ENCODE measurements at places on chromosomes 7 and 10.

DNA sequence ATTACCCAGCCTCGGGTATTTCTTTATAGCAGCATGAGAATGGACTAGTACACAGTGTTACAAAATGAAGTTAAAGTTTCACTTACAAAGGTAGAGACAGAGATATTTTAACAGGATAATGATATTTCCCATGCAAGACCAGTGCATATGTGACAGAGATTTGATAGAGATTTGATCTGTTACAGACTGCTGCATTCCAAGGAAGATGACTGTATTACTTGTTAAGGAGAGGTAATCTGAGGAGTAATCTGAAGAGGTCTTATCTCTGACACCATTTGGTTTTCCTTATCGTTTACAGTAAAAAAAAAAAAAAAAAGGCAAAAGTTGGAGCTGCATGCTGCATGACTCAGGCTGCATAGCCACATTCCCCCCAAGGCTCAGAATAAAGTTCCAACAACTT lies 289.6 kb downstream of the POM121L12 start:
- no peak for DNase-seq

DNA sequence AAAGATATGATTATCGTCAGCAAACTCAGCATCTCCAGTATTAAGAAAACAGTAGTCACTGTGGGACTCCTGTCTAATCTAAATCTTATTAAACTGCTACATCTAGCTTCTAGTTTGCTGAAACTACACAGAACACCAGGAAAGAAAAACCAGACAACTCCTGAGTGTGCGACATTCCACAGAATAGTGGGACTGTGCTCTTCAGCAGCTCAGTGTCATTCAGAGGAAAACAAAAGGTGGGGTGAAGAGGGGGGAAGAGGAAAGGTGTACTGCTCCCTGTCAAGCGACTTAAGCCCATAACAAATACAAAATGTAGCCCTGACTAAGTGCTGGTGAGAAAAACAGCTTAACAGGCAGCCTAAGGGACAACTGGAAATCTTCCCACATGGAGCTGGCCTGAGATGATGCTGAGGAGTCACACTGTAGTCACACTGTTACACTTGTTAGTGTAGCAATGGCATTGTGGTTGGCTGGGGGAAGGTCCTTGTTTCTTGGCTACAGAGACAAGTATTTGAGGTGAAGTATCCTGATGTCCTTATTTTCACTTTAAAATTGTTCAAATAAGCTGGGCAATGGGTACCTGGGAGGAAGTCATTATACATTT lies 135.5 kb downstream of the USP6NL start:
- no peak for DNase-seq

DNA sequence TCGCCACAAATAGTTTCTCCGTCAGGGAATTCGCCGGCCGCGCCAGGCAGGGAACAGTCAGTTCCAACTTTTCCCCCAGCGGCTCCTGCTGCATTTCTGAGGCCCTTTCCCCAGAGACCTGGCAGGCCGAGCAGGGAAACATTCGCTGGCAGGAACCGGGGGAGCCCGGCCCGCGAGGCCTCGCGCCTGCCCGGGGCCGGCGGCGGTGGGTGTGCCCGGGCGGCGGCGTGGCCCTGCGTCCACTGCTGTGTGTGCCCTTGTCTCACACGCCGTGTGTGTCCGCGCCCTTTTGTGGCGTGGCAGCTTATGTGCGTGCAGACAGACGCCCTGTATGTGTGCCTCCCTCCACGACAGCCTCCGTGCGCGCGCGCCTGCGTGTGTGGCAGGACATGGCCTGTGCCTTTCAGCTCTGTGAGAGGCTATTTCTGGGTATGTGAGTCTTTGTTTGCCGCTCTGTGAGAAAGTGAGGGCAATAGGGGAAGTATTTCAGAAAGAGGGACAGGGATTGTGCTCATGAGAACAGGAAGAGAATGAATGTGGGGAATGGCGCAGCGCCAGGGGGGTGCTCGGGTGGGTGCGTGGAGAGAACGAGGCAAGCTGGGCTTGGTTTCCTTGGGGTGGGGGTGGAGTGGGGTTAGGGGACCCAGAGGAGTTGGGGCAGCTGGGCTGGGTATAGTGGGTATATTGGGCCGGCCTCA lies 689 bp upstream of the SMARCD3 start:
- DNase-seq, result no peak

DNA sequence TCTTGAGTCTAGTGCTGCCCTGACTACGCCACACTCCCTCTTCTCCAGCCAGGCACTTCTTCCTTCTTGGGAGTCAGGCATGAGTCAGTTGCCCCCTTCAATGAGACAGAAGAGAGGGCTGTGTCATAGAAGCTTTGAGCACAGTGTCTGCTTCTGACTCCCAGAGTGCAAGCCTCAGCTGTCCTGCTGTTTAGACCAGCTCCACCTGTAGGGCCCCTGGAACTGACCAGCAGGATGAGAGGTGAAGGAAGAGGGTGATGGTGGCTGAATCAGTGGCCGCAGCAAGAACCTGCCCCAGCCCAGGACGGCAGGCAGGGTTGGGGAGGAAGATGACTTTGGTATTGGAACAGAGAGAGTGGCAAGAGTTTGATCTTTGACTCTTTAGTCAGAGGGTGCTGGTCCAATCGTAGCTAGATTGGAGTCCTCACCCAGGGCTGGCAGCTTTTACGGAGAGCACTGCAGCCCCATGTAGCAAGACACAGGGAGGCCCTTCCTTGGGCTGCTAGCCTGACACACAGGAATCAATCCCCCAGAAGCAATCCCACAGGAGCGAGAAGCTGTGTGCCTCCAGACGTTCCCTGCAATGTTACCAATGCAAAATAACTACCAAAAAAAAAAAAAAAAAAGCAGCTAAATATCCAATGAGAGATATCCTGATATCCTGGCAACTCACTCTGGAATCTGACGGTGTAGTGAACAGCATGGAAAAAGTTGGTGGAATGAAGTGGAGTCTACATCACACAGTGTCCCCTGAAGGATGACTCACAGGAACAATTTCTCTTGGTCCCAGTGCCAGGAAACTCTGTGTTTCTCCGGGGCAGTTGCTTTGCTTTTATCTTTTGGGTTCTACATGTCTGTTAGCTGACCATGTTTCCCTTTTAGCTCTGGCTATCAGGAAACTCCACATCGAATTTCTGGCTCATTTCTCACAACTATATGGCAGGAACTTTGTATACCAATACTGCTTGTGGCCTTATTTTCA lies 6.9 kb downstream of the C10orf62 start:
- DNase-seq, result peak; percentile 48

GRCh38 chr7:116494472-116494871 lies 5.1 kb upstream of the CAV2 start:
- DNase-seq, result no peak

DNA sequence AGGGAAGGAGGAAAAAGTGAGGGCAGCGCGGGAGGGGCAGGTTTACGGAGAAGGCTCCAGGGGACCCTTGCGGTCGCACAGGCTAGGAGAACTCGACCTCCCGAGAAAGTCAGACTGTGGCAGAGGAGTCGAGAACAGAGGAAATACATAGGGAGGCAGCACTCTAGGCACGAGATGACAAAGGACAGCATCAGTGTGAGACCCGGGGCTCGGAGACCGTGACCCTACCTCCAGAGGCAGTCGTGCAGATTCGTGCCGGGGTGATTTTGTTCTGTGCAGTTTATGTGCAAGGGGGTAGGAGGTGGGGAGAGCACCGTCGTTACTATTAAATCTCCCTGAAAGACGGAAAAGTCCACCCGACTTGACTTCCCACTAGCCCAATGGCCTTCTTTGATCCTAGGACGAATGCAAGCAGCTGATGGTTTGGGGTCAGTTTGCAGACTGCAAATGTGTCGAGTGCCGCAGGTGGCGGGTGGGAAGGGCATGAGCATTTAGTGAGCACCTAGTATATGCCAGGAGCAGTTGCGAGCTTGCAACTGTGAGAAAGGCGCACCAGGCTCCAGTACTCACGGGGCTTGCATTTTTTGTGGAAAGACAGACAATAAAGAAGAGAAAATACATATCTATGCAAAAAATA lies 674 bp upstream of the OSBPL3 start:
- no peak for DNase-seq

DNA sequence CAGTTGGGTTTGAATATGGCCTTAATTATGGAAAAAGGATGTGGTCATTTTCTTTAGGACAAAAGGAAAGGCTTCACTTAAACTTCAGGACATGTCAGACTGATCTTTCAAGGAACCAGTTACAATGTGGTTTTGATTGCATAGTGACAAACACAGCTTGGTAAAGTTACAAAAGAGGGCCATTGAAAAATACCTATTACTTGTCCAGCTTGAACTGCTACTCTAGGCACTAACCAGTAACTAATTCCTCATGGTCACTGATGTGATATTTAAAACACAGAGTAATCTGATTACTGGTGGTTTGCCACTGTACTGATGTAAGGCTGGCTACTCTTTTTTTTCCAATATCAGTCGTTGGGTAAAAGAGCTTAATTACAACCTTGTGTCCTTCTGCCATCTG lies 22.6 kb downstream of the TES start:
- DNase-seq, result no peak

DNA sequence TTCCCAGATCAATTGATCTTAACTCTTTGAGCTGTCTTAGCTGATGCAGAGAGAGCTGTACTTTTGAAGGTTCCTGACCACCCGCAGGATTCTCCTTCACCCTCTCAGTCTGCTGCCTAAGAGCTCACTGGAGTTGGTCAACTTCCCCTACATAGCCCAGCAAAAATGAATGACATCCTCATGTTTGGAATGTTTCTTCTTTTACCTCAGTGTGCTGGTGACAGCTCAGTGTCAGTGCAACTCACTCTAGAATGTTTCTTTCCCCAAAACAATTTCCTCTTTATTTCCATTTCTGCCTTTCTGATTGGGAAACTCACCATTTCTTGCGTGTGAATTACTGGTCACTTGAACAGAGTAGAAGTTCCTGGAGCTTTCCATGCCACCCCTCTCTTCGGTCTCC lies 48.7 kb downstream of the LSMEM1 start:
- no peak for DNase-seq

GRCh38 chr7:94908323-94909178 lies 1.2 kb downstream of the PPP1R9A start:
- no peak for DNase-seq

- DNase-seq, result no peak
These were observed 45.8 kb downstream of the C10orf143 start for GRCh38 chr10:130064783-130065182.

DNA sequence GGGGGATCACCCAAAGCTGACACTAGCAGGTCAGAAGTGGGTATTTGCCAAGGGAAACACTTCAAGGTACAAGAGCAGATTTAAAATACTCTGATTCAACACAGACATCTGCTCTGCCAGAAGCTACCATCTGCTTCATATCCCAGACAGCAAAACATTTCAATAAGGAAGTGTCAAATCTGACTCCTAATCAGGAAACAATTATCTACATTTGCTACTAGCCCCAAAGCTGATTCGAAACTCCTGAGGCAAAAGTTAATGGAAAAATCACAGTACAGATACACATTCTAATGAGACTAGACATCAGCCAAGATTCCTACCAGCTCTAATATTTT lies 48.9 kb downstream of the PARD3 start:
- DNase-seq, result no peak

- no peak for DNase-seq
These were observed 53.0 kb downstream of the GRID1 start for GRCh38 chr10:86313621-86314041.

Data from HFF-Myc (cell line).